ENCODE measurements at places on chromosomes 12 and 14. TPM values are rescaled to one million over a fixed set of nuclear protein-coding genes. Genes with fewer than 3 reads are reported as not detected.

The SOCS2 gene
- 55.0 TPM for total RNA-seq

The KDM2B gene
- 6.1 TPM for total RNA-seq

The DCTN2 gene
- 117 TPM for total RNA-seq

The LHX5 gene
- not detected for total RNA-seq

DNA sequence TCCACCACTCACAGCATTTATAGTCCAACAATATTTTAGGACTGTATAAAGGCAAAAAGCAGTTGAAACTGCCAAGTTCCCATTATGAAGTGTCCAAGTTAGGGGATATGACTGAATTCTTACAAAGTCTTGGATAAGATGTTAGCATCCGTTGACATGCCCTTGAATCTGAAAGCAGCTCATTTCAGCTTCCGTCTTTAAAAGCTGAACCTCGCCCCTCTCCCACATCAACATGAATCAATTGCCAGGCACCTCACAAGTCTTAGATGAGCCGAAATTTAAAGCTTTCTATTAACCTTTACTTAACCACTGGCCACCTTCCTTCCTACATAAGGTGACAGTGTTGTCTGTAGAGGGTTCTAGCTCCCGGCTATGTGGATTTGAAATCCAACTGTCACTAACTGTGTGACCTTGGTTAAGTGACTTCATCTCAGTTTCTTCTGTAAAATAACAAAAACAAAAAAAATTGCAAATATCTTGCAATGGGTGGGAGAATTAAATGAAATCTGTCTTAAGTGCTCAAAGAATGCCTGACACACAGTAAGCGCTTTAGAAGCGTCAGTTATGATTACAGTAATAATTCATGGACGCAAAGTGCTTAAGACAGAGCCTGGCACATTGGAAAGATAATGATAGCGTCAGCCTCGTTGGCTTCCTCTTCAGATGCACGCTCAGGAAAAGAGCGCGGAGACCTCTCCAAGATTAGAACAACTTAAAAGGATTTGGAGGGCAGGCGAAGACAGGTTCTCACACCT, 1.2 kb downstream of the PPP1CC start:
- no peaks in the 10 kb centered on the region for H3K27me3 ChIP-seq
- H3K4me3 ChIP-seq: peak overlapping the region; percentile 68
- peak overlapping the region; percentile 89 for H3K27ac ChIP-seq
- no peak for DNase-seq
- no peaks in the 10 kb centered on the region for H3K36me3 ChIP-seq
- H3K4me1 ChIP-seq: no peaks in the 10 kb centered on the region

DNA sequence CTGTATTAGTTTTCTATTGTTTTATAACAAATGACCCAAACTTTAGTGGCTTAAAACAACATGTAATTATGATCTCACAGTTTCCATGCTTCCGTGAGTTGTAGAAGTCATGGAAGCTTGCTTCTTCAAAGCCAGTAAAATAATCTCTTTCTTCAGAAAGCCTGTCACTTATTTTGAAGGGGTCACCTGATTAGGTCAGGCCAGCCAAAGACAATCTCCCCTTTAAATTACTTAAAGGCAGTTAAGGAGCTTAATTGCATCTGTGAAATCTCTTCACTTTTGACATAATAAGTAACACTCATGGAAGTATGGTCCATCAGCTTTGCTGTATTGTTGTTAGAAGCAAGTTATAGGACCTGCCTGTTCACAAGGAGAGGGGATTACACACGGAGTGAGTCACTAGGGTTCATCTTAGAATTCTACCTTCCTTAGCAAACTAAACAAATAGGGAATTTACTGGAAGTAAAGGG, 89.8 kb downstream of the FAR2 start:
- H3K4me1 ChIP-seq: no peaks in the 10 kb centered on the region
- no peak overlapping the region for H3K4me3 ChIP-seq
- no peak overlapping the region for H3K27ac ChIP-seq
- DNase-seq: no peak
- H3K27me3 ChIP-seq: no peaks in the 10 kb centered on the region

- no peaks in the 10 kb centered on the region for H3K27me3 ChIP-seq
- DNase-seq: no peak
- no peaks in the 10 kb centered on the region for H3K4me1 ChIP-seq
- no peak overlapping the region for H3K27ac ChIP-seq
- H3K4me3 ChIP-seq: no peak overlapping the region
Observed at GRCh38 chr12:51070004-51070403, 13.4 kb downstream of the CSRNP2 start.

The ERO1A gene
- 34.0 TPM for total RNA-seq

The ST8SIA1 gene
- total RNA-seq: 8.6 TPM

- no peaks in the 10 kb centered on the region for H3K36me3 ChIP-seq
- H3K4me1 ChIP-seq: no peaks in the 10 kb centered on the region
- peak overlapping the region; percentile 68 for H3K4me3 ChIP-seq
- H3K27me3 ChIP-seq: no peaks in the 10 kb centered on the region
- no peak for DNase-seq
Observed at GRCh38 chr12:15218794-15219193, 2.4 kb downstream of the RERG start.

The OTX2 gene
- total RNA-seq: not detected

Data from uterus (tissue), 4 donors.